ENCODE measurements at places on chromosomes 1 and 21.

GRCh38 chr1:35122311-35122710 is 43.1 kb downstream of the ZMYM1 start:
- no peak overlapping the region for H3K27ac ChIP-seq
- H3K27me3 ChIP-seq: no peaks in the 10 kb centered on the region
- no peak for DNase-seq
- no peak overlapping the region for H3K4me3 ChIP-seq

DNA sequence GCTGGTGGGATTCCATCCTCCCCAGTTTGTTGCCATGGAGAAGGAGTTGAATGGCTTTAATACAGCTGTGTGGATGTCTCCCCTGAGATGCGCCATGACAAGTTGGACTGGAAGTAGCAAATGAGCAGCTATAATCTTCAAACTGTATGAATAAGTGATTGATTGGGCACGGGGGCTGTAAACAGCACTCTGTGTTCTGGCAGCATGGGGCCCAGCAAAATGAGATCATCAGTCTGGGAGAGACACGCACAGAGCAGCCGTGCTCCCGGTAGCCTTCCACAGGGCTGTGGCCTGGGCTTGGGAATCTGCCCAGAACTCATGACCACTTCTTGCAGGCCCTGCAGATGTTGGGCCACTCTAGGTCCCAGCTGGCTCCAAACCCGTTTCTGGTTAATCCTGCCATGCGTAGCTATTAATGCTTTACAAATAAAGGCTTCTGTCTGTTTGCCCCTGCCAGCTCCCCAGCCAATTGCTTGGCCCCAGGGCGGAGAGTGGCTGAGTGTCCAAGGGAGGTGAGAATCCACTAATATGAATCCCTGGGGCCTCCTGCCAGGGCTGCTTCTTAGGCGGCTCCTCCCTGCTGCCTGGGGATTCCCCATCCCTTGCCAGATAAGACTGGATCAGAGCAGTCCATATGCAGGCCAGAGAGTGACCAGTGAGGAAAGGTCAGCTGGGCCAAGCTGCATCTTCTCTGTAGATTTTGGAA is 642.9 kb downstream of the AJAP1 start:
- no peaks in the 10 kb centered on the region for H3K36me3 ChIP-seq
- peaks cover 3% of the 10 kb centered on the region for H3K27me3 ChIP-seq
- DNase-seq: no peak
- H3K27ac ChIP-seq: no peak overlapping the region
- no peak overlapping the region for H3K4me3 ChIP-seq

GRCh38 chr21:45640888-45641479 is 2.5 kb upstream of the PCBP3 start:
- no peak overlapping the region for H3K4me3 ChIP-seq
- peaks cover 17% of the 10 kb centered on the region for H3K27me3 ChIP-seq
- peaks cover 4% of the 10 kb centered on the region for H3K4me1 ChIP-seq
- no peak for DNase-seq
- no peaks in the 10 kb centered on the region for H3K36me3 ChIP-seq

DNA sequence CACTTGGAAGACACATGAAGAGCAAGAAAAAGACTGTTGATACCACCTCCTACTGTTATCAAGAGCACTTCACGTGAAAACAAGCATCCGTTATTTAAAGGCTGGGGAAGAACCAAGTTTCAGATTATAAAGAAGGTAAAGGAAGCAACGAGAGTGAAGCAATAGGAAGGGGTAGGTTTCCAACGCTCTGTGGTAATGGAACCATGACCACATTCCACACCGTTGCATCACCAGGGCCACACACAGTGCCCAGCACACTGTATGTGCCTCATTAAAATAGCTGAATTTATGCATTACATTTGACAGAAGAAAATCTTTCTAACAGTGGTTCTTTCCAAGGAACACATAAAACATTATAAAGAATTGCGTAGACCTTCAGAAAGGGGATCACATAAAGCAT is 435.8 kb downstream of the MRPL39 start:
- DNase-seq: no peak
- H3K27me3 ChIP-seq: no peaks in the 10 kb centered on the region
- no peaks in the 10 kb centered on the region for H3K4me1 ChIP-seq
- H3K36me3 ChIP-seq: no peaks in the 10 kb centered on the region
- no peak overlapping the region for H3K4me3 ChIP-seq

- no peak for DNase-seq
- no peaks in the 10 kb centered on the region for H3K36me3 ChIP-seq
- no peaks in the 10 kb centered on the region for H3K4me1 ChIP-seq
- H3K27ac ChIP-seq: no peak overlapping the region
- H3K27me3 ChIP-seq: no peaks in the 10 kb centered on the region
These were observed 23.3 kb downstream of the FTCD start for GRCh38 chr21:46131838-46132651.

DNA sequence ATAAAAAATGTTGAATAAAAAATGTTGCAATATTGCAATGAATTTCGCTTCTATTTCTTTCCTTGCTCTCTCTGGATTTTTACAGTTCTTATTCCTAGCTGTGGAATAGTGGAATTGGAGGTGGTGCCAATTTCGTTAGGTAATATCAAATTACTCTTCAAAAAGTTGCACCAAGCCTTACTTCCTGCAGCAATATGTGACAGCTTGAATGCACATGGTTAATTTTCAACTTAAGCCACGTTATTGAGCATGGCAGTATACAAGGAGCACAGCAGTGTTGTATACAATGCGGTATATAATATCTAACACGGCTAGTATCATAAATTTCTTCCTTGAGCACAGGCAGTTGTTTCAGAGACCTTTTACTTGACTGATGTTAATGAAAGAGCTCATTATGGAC is 152.5 kb downstream of the NOS1AP start:
- H3K4me3 ChIP-seq: no peak overlapping the region
- H3K36me3 ChIP-seq: no peaks in the 10 kb centered on the region
- peaks cover 6% of the 10 kb centered on the region for H3K4me1 ChIP-seq
- no peak for DNase-seq

DNA sequence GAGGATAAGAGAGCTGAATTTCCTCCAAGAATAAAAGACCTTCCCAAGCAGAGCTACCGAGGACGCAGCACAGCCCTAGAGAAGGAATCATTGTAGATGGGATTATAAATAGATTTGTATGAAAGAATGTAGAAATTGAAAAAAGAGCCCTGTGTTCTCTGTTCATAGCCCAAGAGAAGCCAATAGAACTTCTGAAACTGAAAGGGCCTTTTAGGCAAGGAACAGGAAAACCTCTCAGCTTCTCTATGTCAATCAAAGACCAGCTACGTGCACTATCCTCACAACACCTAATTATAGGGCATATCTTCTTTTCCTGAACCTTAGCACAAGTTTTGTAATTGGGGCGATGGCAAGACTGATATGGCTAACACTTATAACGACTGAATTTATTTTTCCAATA is 192.4 kb upstream of the RNPC3 start:
- H3K4me3 ChIP-seq: no peak overlapping the region
- DNase-seq: no peak
- no peaks in the 10 kb centered on the region for H3K4me1 ChIP-seq
- H3K27me3 ChIP-seq: no peaks in the 10 kb centered on the region

- DNase-seq: no peak
- no peaks in the 10 kb centered on the region for H3K36me3 ChIP-seq
- no peaks in the 10 kb centered on the region for H3K27me3 ChIP-seq
- H3K4me1 ChIP-seq: no peaks in the 10 kb centered on the region
These were observed 291.7 kb downstream of the PAPPA2 start for GRCh38 chr1:176754676-176755075.

DNA sequence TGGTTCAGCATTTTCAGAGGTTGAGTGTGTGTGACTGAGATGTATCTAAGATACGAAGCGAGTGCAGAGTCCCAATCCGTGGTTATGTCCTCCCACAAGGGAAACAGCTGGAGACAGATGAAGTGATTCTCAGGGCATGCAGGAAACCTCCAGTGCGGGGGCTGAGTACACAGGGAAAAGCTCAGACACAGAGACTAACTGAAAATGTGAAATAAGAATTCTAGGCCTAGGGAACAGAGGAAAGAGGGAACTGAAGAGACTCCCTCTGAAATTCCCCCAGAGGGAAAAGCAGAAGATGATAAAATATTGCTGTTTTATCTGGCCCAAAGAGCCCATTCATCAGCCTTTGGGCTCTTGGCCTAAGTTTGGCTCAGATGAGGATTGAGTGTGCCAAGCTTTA is 116.8 kb downstream of the LRRC53 start:
- H3K4me1 ChIP-seq: peaks cover 6% of the 10 kb centered on the region
- H3K36me3 ChIP-seq: peaks cover 2% of the 10 kb centered on the region
- no peak for DNase-seq
- H3K27me3 ChIP-seq: no peaks in the 10 kb centered on the region
- H3K4me3 ChIP-seq: no peak overlapping the region

- DNase-seq: no peak
- no peaks in the 10 kb centered on the region for H3K4me1 ChIP-seq
- H3K4me3 ChIP-seq: no peak overlapping the region
- H3K27ac ChIP-seq: no peak overlapping the region
- H3K36me3 ChIP-seq: no peaks in the 10 kb centered on the region
- no peaks in the 10 kb centered on the region for H3K27me3 ChIP-seq
These were observed 201.6 kb upstream of the PTBP2 start for GRCh38 chr1:96519851-96520578.

- no peaks in the 10 kb centered on the region for H3K36me3 ChIP-seq
- H3K4me3 ChIP-seq: no peak overlapping the region
- peaks cover 1% of the 10 kb centered on the region for H3K4me1 ChIP-seq
- H3K27me3 ChIP-seq: no peaks in the 10 kb centered on the region
- no peak for DNase-seq
- H3K27ac ChIP-seq: no peak overlapping the region
These were observed 182.2 kb downstream of the GIPC2 start for GRCh38 chr1:78227705-78228635.

- H3K4me3 ChIP-seq: no peak overlapping the region
- H3K36me3 ChIP-seq: peaks cover 8% of the 10 kb centered on the region
- H3K27me3 ChIP-seq: no peaks in the 10 kb centered on the region
- DNase-seq: no peak
- peaks cover 46% of the 10 kb centered on the region for H3K4me1 ChIP-seq
These were observed 64.4 kb downstream of the MACF1 start for GRCh38 chr1:39268906-39269305.

DNA sequence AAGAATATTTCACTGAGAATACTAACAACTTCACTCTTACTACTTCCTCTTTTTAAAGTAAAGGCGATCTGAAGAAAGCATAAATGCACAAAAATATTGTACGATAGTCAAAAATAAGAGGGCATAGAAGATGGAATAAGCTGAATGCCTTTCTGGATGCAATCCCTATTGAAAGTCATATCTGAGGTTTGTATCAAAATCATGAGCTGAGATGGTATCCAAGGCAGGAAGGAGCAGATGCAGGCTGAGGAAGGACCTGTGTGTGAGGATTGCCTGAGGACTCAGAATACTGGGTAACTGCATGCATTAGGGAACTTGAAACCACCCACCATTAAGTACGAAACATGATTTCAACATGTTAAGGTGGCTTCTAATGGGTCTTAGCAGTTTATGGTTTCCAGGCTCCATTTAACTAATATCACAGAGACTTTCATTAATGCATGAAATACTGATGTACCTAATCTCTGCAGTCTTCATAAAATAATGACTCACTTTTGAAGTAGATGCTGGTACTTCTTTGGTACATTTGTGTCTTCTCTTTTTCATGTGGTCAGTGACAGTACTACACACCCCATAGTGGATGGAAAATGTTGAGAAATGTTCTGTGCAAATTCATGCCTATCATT is 29.6 kb upstream of the RGS1 start:
- DNase-seq: no peak
- no peaks in the 10 kb centered on the region for H3K36me3 ChIP-seq
- no peaks in the 10 kb centered on the region for H3K27me3 ChIP-seq
- H3K4me1 ChIP-seq: no peaks in the 10 kb centered on the region
- no peak overlapping the region for H3K4me3 ChIP-seq

GRCh38 chr1:55320891-55321290 is 105.7 kb upstream of the USP24 start:
- H3K27me3 ChIP-seq: no peaks in the 10 kb centered on the region
- no peaks in the 10 kb centered on the region for H3K36me3 ChIP-seq
- no peak overlapping the region for H3K4me3 ChIP-seq
- no peak overlapping the region for H3K27ac ChIP-seq
- H3K4me1 ChIP-seq: peaks cover 3% of the 10 kb centered on the region

GRCh38 chr1:26470878-26471497 is 1.3 kb upstream of the HMGN2 start:
- DNase-seq: no peak
- H3K4me1 ChIP-seq: peaks cover 28% of the 10 kb centered on the region
- peaks cover 22% of the 10 kb centered on the region for H3K36me3 ChIP-seq

GRCh38 chr1:243756529-243756928 is 93.5 kb downstream of the AKT3 start:
- H3K4me3 ChIP-seq: no peak overlapping the region
- no peak overlapping the region for H3K27ac ChIP-seq
- peaks cover 1% of the 10 kb centered on the region for H3K4me1 ChIP-seq
- peaks cover 1% of the 10 kb centered on the region for H3K36me3 ChIP-seq
- no peaks in the 10 kb centered on the region for H3K27me3 ChIP-seq
